ENCODE measurements at places on chromosomes 12 and 14.

DNA sequence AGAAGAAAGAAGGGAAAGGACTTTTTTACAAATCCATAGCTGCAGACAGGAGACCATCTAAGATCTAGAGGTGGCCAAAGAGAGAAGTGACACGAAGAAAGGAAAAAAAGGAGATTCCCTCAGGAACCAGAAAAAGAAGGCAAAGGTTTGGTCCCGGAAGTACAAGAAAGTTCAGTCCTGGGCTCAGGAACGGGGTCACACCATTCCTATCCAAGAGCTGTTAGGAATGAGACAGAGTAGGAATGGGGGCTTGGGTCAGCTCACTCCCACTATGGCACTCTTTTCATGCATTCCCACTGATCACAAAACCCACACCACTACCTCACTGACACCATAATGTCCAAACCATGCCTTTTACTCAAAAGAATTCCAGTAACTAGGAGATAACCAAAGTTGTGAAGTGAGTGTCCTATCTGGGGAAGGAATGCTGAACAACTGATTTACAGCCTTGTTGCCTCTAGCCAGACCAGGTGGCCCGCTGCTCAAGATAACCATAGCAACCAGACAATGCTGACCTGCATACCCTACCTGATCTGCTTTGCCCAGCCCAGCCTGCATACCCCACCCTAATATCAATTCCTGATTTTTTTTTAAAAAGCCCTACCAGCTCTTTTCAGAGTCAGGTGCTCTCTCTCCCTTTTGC is 8.4 kb downstream of the PPP2R3C start:
- DNase-seq, result no peak

- DNase-seq, result no peak
Observed at GRCh38 chr12:84277986-84278385, 634.6 kb downstream of the SLC6A15 start.

DNA sequence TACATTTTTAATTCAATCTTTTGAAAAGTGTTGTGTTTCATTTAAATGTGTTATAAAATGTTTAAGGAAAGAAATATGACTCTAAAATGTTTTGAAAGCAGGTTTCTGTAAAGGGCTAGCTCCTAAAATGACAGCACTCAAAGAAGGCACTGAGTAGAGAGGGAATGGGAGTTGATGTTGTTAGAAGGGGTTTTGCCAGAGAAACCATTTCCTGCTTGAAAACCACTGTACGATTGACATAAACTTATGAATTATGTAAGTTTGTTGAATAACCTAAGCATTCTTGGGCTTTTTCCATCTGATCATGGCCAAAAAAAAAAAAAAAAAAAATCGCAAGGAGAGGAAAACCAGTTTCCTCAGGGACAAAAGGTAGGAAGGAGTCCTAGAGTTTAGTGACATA is 234.0 kb downstream of the EGLN3 start:
- DNase-seq, result no peak

- no peak for DNase-seq
Observed at GRCh38 chr14:35254736-35255135, 37.4 kb upstream of the PSMA6 start.

- no peak for DNase-seq
Observed at GRCh38 chr12:75759842-75760572, 248.6 kb upstream of the KRR1 start.

- no peak for DNase-seq
Observed at GRCh38 chr12:126493366-126494108, 1428.3 kb downstream of the AACS start.

- no peak for DNase-seq
Observed at GRCh38 chr12:109759595-109759994, 46.0 kb downstream of the FAM222A start.

DNA sequence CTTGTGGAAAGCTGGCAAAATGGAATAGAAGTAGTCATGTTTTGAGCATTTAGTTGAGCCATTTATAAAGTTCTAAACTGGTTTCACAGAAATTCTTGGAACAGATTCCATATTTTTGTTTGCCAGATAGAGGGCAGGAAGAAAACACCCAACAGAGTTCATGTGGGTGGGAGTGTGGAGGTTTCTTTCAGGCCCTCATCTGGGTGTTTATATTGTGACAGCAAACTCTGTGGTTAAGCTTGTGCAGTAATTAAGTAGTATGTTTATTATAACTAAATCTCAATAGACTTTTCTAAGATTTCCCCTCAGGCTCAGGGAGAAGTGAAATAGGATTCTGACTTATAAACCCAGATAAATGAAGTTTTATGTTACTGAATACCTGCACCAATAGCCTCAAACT is 57.4 kb downstream of the SPPL3 start:
- DNase-seq, result no peak

DNA sequence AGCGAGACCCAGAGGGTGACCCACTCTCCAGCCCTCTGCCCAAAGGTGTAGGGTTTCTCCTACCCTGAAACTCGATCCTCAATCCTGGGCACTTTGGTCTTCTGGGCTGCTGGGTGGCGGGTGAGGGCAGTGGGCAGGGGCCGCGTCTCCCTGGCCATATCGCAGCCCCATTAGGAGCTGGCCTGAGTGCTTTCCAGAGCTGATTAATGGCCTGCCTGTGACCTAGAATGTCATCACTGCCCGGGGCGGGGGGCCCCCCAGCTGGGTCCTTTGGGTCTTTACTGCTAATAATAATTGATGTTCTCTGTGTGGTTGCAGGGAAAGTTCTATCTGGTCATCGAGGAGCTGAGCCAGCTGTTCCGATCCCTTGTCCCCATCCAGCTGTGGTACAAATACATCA is 47.8 kb downstream of the HRK start:
- no peak for DNase-seq

GRCh38 chr14:87892763-87893162 is 100.2 kb downstream of the GALC start:
- DNase-seq, result no peak

DNA sequence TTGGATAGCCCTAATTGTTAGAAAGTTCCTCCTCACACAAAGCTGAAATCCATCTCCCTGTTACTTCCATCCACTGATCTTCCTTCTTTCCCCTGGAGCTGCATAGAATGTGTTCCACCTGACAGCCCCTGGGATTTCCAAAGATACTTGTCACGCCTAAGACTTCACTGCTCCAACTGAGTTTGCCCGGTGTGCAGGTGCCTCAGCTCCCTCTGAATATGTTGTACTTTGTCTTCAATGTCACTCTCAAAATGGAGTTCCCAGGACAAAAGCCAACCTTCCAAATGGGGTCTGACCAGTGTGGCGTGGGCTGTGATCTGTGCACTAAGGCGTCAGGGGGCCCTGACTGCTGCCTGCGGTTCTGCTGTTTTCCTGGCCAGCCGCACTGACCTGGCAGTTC is 42.8 kb downstream of the CACNA2D4 start:
- DNase-seq, result no peak

GRCh38 chr12:63821781-63822251 is 22.7 kb upstream of the SRGAP1 start:
- no peak for DNase-seq

DNA sequence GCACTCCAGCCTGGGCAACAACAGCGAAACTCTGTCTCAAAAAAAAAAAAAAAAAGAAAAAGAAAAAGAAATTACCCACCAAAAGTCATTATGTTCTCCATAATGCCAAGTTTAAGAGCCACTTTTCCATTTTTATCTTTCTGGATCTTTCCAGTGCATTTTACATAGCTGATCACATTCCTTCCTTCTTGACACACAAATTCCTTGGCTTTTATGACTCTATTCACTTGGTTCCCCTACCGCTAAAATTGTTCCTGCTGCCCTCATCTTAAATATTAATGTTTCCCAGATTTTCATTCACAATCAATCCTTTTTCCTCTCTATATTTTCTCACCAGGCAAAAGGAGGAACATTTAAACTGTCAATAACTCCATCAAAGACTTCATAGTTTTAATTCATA is 20.2 kb downstream of the KLHL28 start:
- no peak for DNase-seq

Data from stimulated activated CD4-positive, alpha-beta T cell treated with anti-CD3 and anti-CD28 coated beads, Interleukin-1b, Interleukin-23, amount 100 ng/mL, for 4 hours (primary cell).